ENCODE measurements at places on chromosomes 2 and 18.

- no peak for DNase-seq
Measured at GRCh38 chr2:205929246-205929942, 156.6 kb downstream of the INO80D start.

DNA sequence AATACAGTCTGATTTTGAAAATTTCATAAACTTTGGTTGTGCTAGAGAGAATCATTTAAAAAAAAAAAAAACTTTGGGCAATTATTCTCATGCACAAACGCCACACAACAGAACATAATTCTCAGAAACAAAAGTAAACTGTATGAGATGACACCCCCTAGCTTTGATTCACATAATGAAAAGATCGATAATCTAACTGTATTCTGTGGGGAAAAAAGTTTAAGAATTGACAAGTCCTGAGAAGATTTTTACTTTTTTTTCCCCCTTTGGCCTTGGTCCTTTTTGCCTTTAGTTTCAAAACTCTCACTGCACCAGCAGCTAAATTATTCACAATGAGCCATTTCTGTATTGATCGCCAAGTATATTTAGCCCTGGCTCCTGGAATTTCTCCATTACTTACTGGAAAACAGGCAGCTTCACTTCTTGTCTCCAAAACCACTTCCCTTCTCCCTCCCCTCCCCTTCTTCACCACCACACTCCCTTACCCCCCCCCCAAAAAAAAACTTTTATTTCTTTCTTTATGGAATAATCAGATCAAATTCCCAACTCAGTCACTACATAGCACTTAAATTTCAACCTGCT, 2.0 kb downstream of the IKZF2 start:
- DNase-seq, result no peak

- no peak for DNase-seq
Measured at GRCh38 chr2:178157574-178157973, 36.7 kb upstream of the OSBPL6 start.

- DNase-seq, result no peak
Measured at GRCh38 chr2:181814057-181814491, 77.5 kb upstream of the ITPRID2 start.

- DNase-seq, result no peak
Measured at GRCh38 chr18:40938615-40939014, 1016.4 kb upstream of the PIK3C3 start.

- no peak for DNase-seq
Measured at GRCh38 chr2:108579623-108580022, 45.4 kb downstream of the LIMS1 start.

GRCh38 chr2:109481196-109481555, 132.6 kb downstream of the SEPTIN10 start:
- no peak for DNase-seq

DNA sequence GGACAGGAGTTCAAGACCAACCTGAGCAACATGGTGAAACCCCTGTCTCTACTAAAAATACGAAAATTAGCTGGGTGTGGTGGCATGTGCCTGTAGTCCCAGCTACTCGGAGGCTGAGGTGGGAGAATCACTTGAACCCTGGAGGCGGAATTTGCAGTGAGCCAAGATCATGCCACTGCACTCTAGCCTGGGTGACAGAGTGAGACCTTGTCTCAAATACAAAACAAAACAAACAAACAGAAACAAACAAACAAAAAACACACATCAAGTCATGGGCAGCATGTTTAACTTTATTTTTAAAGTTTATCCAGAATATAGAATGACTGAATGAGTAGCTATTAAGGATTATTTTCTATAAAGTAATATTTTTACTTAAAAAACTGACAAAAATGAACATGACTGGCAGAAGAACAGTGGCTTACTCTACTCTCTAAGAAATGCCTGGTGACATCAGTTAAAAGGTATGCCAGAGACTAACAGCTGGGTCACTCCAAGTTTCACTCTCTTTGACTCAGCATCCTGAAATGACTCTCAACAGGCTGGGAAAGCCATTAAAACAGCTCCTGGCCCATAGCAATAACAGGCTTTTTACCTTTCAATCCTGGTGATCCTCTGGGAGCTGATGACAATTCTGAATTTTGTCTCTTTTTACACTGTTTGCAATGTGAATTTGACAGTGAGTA, 281.6 kb upstream of the STON1 start:
- peak; percentile 86 for DNase-seq

DNA sequence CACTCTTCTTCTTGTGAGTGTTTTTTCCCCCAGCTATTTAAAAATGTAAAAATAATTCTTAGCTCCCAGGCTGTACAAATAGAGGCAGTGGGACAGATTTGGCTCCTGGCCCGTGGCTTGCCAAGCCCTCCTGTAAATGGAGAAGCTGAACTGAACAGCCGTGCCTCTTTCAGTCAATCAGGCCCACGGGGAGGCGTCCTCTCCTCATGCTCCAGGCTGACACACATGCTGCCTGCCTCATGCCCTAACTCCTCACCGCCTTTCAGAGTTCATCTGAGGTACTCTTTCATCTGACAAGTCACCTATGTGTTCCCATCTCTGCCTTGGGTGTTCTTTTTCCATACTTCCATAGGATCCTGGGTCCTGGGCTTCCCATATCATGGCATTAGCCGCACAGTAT, 58.9 kb downstream of the BMP10 start:
- no peak for DNase-seq

- DNase-seq, result no peak
Measured at GRCh38 chr18:35680139-35680551, 98.6 kb downstream of the GALNT1 start.

GRCh38 chr2:190670182-190670946, 21.5 kb downstream of the NAB1 start:
- DNase-seq, result no peak

DNA sequence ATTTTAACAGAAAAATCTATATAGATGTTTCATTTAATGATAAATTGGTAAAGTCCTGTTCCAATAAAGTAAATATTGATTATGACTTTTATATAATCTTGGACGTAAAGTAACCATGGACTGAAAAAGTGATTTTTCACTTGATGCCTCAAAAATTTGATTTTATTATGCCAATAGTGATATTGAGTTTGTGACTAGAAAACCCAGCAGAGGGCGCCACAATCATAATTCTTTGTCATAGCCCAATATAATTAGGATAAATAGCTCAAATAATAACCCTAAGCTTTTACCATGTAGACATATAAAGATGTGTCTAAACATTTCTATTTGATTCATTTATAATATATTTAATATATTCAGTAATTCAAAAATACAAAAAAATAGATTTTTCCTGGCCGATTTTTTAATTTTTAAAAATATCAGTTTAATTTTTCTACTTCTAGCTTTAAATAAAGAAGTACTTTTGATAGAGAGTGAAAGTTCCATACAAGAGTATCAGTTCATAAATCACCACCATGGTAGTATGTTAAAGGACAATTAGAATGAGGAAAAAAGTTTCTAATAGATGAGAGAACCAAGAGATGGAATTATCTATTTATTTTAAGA, 30.7 kb downstream of the CAMKMT start:
- no peak for DNase-seq

GRCh38 chr2:200640176-200640575, 54.4 kb downstream of the AOX1 start:
- DNase-seq, result no peak

DNA sequence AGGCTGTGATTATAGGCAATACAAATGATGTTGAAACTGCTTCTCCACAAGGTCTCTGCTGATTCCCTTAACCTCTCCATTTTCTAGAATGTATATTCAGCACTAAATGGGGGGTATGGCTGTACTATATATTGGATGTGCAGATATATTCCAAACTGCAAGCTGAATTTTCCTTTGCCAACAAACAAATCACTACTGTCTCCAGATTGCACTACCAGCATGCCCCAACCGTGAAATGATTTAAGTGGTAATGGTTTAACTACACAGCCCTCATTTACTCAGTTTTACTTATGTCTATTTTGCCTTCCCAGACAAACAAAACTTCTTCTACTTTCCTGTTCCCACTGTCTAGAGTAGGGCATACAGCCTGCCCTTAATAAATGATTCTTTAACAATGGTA, 112.7 kb upstream of the GAREM1 start:
- no peak for DNase-seq

DNA sequence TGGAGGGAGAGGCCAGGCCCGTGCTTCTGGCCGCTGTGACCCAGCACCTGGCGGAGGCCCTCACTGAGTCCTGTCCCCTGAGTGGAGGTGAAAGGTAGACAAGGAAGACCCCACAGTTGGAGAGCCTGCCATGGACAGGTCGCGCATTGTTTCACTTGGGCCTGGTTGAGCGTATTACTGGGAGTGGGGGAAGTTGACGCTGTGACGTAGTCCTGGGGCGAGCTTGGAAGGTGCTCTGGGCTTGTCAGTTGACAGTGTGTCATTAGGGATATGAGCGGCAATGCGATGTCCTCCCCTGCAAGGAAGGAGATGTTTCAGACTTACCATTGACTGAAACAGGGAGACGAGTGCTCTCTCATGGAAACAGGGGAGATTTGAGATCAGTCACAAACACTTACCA, 127.1 kb downstream of the SH3RF3 start:
- DNase-seq, result no peak

DNA sequence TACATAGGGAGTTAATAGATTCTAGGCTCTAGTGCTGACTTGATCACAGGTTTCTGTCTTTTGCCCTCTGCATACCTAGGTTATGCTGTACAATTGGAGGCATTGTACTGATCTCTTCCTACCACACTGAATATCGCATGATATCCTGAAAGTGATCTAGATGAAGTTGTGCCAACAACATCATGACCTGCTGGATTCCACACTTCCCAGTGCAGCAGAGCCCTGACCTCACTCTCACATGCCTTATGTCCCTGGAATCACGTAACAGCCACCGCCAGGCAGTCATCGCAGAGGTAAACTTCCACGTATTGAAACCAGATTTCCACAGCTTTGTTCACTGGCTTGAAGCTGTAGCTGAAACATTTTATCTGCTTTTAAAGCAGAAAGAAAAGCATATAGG, 214.0 kb downstream of the ANKRD30B start:
- DNase-seq, result no peak

- DNase-seq, result no peak
Measured at GRCh38 chr18:13582178-13582670, 144.1 kb downstream of the FAM210A start.

DNA sequence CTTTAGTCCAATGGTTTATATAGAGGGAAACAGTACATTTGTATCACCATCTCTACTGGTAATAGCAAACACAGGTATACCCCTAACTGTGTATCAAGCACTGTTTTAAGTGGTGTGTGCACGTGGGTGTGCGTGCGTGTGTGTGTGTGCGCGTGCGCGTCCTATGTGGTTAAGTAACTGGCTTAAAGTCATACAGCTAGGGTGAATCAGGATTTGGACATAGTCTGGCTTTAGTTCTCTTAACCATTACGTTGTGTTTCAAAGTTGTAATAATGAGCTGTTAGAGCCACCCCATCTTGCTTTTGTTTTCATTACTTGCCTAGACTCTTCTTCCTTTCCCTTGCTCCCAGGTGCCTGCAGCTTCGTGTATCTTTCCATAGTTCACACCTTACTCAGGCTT, 2.1 kb downstream of the HADHB start:
- DNase-seq, result peak; percentile 30

DNA sequence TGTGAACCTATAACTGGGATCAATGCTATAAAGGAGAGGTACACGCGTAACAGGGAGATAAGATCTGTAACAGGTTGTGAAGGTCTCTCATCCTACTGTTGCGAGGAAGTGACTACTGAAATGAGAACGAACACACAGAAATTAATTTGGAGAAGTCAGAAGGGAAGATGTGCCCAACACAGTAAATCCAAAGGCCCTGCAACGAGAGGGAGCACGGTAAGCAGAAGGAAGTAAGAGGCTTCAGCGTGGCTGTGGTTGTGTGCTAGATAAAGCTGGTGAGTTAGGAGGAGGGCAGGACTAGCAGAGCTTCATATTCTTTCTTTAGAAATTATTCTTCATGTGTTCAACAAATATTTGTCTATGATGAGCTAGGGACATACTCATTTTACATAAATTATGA, 2.5 kb upstream of the ATG16L1 start:
- DNase-seq, result no peak

GRCh38 chr2:233411162-233411561, 56.9 kb downstream of the DGKD start:
- no peak for DNase-seq

- no peak for DNase-seq
Measured at GRCh38 chr2:45974056-45974455, 322.6 kb downstream of the PRKCE start.

DNA sequence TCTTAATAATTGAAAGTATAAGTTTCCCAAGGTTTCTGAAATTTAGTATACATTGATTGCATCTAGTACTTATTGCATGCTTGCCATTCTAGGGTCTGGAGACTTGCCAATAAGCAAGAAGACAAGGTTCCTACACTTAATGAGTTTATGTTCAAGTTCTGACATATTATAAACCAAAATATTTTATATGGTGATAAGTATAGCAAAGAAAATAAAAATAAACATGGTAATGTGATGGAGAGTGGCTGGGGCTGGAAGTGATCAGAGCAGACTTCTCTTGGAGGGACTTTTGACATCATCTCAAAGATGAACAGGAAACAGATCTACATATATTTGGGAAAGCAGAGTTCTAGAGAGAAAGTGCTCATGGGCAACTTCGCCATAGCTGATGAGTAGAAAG, 119.5 kb upstream of the EPHA4 start:
- no peak for DNase-seq

DNA sequence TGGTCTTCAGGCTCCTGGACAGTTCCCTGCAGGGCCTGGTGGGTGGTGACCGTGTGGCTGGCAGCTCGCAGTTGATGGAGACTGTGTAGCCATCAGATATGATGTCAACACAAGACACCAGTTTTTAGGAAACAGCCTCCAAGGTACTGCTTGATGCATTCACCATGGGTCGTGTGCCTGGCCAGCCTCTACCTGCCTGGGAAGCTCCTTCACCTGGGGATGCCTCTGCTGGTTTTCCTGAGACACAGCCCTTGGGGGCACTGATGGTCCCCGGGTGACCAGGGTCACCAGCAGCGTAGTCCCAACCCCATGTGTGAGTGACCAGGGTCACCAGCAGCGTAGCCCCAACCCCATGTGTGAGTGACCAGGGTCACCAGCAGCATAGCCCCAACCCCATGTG, 33.6 kb upstream of the KCNG2 start:
- peak; percentile 69 for DNase-seq

DNA sequence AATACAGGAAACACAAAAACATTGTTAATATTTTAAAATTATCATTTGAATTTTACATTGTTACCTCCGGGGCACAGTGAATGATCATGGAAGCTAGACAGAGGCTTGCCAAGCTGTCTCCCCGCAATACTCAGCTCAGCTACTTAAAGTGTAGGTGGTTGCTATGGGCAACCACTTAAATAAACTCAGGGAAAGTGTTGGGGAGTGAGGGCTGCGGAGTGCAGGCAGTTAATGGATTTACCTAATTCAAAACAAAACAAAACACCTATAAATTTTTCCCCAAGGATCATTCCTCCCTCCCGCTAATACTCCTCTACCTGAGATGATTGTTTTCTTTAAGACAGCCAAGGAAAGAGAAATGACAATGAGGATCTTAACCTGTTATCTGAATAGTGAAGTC, 349.5 kb downstream of the TGIF1 start:
- no peak for DNase-seq

- DNase-seq, result no peak
Measured at GRCh38 chr2:63875131-63875527, 33.4 kb downstream of the UGP2 start.

- no peak for DNase-seq
Measured at GRCh38 chr2:70325875-70326274, 24.0 kb upstream of the FAM136A start.
